ENCODE measurements at places on chromosomes 3 and 15.
A peak's percentile ranks its signal among the peaks of the same experiment; 100 is the strongest.

DNA sequence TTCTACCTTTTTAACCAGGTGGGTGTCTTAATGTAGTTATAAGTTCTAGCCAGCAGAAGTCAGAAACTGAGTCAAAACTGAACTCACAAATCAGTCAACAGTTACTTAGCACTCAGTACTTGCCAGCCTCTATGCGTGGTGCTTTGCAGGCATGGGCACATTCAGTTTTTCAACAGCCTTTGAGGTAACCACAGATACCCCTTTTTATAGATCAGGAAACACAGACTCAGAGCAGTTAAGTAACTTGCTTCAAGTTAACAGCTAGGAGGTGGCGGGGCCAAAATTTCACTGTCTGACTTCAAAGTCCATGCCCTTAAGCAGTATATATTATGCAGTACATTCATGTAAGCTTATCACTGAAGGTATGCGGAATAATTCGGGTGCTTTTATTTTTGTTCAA is 139.4 kb downstream of the FHIT start:
- no peak for DNase-seq

GRCh38 chr15:99914723-99915122 is 181.5 kb upstream of the LYSMD4 start:
- DNase-seq: no peak

GRCh38 chr3:174377096-174377495 is 482.0 kb upstream of the NAALADL2 start:
- no peak for DNase-seq

GRCh38 chr3:86378829-86379228 is 612.1 kb downstream of the VGLL3 start:
- no peak for DNase-seq

- peak; percentile 37 for DNase-seq
These were observed 60.7 kb downstream of the ST3GAL6 start for GRCh38 chr3:98823791-98824190.

DNA sequence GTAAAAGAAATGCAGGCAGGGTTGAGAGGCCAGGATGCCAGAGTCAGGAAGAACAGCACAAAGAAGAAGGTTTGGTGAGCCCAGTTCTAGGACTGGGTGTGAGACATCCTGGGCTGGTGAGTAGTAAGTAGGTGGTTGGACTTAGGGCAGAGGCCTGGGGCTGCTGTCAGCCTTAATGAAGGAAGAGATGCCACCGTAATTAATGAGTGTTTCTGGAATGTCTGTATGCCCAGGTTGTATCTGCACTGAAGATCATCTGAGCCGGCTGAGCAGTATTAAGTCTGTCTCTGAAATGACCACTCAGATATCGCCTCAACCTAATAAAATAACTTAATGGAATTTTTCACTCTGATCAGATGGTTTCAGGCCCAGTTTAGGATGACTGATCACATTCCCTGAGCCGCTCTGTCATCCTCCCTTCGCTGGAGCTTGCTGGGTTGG is 532.9 kb upstream of the IL12A start:
- DNase-seq: peak; percentile 78

DNA sequence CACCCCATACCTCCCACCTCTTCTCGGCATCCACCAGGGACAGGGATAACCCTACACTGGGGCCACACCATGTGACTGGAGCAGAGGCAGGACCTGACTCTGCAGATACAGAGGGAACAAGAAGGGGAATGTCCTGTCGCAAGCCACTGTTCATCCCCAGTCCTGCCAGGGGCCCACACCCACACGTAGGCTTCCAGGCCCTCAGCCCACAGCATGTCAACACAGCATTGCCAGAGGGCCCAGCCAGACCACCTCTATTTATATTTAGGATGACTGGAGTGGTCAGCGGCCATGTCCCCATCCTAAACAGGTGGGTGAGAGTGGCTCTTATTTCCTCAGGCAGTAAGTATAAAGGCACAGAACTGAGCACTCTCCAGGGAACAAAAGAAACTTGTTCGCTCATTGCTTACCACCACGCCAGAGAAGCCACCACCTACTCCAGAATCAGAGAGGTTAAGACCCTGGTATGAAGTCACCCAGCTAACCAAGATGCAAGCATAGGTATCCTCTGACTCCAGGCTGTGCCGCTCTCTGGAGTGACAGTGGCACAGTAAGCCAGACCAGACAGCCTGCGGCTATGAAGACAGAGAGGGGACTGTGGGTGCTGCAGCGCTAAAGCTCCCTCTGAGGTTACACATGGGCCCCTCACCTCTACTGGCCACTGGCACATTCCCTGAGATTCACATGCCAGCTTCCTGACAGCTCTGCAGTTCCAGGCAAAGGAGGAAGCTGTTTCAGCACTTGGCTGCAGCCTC is 67.9 kb downstream of the LRIG1 start:
- DNase-seq: no peak

DNA sequence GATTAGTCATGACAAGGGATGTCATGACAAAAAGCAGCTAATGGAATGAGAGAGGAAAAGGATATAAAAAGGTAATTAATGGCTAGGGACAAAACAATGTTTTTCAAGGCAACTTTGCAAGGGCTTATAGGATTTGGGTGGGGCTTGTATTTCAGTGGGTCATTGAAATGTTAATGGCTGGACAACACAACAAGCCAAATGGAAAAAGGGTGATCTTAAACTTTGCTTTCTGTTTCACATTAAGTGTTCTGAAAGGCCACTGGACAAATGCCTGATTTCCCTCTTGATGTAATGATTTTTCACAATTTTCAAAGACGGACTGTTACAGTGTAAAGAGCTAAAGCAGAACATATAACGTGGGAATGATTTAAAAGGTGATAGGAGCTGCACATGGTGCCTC is 345.0 kb downstream of the TUSC7 start:
- DNase-seq: no peak

DNA sequence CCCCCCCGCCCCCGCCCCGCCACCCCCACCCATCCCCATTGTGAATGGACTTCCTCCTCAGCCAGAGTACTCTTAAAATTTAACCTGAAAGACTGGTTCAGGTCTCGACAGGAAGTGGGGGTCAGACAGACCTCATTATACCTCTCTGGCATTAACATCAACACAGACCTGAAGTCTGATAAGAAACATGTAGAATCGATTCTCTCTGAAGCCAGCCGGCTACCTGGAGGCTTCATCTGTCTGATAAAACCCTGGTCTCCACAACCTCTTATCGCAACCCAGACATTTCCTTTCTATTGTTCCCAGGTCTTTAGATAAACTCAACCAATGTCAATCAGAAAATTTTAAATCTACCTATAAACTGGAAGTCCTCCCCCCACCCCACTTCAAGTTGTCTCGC is 42.6 kb downstream of the SLCO2A1 start:
- no peak for DNase-seq

DNA sequence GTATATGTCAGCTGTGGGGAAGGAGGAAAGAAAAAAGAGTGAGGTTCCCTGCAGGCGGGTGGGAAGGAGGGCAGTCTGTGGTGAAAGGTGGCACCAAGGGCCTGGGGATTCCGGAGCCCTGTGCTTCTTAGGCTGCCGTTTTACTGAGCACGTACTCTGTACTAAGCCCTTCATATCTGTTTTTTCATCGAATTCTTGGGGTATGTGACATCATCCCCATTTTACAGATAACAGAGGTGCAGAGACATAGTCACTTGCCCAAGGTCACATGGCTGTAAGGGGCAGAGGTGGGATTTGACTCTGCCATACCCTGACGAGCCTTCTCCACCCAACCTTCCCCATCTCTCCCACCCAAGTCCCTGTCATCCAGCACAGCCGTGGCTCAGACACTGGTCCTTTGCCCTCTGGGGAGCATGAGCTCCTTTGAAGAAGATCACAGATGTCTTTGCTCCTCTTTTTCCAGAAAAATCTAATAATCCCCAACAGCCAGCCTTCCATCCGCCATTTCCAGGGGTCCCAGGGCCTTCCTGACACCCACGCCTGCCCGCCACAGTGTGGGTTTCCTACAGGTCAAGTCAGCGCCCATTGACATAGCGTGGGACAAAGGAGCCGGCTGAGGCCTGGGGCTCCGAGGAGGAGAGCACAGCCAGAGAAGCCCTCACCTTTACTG is 24.2 kb downstream of the CYP11A1 start:
- no peak for DNase-seq

- DNase-seq: peak; percentile 44
These were observed 232.6 kb upstream of the CHRM5 start for GRCh38 chr15:33735637-33736247.

DNA sequence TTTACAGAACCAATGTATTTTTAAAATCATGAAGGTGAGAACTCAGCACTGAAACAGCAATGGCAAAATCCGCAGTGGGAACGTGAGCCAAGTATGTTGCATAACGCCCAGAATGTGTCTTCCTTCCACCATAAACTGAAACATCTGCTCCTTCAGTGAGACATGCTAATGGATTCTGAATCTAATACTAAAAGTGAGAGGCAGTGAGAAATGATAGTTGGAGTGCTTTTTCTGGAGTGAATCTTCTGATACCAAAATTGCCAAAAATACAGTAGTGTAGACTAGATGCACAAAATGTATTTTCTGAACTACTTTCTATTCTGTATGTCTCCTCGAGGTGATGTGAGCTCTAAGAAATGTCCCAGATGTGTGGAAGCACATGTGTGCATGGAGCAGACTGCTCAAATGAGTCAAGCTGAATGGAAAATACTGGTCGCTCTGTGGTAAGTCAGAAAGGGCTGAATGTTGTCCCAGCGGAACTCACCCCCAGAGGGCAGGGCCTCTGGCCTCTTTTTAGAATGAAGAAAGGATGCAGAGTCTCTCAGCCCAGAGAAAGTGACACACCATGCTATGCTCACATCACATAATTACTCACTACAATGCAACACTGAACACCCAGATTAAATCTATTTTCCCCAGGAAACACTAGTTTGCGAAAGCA is 73.0 kb downstream of the ATP10A start:
- DNase-seq: no peak

DNA sequence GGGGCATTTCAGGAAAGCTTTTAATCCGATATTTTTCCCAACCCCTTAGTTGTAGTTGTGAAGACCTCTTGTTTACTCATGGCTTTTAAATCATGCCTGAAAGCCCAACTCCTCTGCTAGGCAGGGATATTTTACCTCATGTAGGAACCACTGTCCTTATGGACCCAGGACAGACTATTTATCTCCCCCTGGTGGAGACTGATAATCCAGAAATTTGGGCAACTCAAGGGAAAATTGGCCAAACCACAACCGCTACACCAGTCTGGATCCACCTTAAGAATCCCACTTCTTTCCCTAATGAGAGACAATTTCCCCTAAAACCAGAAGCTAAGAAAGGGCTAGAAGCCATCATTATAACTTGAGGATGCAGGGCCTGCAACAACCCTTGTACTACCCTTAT is 248.1 kb upstream of the STAC start:
- no peak for DNase-seq

DNA sequence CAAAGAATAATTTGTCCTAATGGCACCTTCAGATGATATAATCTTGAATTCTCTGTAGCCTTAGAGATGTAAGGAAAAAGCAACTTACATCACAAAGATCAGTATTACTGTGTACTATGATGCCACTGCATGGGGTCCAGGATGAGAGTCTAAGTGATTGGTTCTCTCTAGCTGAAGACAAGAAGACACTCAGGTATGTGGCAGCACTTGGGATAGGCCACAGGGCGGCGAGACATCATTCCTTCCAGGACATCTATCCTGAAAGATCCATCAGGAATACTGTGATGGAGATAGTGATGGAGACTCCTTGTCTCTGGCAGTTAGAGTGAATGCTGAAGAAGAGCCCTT is 2.5 kb downstream of the CD200 start:
- DNase-seq: no peak

- DNase-seq: no peak
These were observed 749.4 kb downstream of the PLOD2 start for GRCh38 chr3:145411605-145412004.

DNA sequence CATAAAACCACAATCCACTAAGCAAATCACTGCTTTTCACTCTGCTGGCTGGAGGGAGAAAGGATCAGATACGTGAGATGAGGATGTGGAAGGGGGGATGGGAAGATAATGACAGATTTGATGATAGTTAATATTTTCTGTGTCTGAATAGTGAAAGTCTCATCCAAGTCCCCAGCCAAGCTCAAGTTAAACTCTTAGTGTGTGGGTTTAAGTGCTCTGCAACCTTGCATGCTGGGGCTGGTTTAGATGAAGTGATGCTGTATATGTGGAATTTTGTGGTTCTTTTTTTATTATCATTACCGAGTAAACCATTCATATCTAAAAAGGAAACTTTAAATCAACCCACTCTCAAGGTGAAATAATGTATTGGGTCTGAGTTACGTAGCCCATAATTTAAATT is 111.0 kb downstream of the TPRG1 start:
- DNase-seq: no peak

DNA sequence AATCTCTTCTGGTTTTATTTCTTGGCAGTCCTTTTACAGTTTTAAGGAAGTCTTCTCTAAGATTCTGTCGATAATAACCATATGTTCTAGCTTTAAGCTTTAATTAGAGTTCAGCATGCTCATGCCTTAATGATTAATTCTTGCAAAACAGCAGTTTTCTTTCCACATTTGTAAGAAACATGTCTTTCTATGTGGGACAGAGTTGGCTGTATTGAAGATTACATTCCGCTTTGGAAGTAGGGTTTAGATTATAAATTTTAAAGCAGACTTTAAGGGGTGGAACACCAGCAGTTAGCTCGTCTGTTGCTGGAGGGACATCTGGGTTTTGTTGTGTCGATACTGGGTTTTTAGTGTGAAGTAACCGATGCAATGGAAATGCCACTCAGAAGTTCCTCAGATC is 35.3 kb downstream of the SQOR start:
- no peak for DNase-seq

DNA sequence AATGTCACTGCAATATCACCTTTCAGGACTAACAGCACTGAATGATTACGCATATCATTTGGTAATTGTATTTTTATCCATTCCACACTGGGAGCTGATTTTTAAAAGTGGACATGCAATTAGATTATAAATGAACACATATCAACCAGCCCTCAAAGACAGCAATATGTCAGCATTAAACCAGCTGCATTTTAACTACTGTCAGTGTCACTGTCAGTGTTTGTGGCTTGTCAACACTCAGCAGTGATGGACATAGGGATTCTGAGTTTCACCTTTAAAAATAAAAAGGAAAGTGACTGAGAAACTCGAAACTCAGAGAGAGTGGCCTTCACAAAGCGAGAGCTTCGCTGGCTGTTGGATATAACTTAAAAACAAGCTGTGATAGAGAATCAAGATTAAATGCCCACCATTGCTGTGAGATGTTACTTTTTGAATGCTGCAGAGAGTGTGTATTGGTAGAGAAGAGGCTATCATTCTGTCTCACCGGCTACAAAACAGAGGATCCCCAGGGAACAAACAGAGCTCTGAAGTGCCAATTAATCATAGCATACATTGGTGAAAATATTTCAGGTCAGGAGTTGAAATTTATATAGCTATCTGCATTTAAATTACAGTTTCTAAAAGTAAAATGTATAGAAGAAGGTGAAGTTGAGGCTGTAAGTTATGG is 635.8 kb downstream of the SQOR start:
- no peak for DNase-seq

GRCh38 chr15:84659904-84660781 is 2.1 kb upstream of the NMB start:
- DNase-seq: no peak
